AG09309 (cell line): ENCODE measurements at places on chromosomes 5 and 9.

GRCh38 chr9:128161215-128161902 is 1.3 kb downstream of the BBLN start:
- no peak for DNase-seq

- DNase-seq: no peak
Observed at GRCh38 chr9:117092582-117092981, 322.3 kb downstream of the ASTN2 start.

DNA sequence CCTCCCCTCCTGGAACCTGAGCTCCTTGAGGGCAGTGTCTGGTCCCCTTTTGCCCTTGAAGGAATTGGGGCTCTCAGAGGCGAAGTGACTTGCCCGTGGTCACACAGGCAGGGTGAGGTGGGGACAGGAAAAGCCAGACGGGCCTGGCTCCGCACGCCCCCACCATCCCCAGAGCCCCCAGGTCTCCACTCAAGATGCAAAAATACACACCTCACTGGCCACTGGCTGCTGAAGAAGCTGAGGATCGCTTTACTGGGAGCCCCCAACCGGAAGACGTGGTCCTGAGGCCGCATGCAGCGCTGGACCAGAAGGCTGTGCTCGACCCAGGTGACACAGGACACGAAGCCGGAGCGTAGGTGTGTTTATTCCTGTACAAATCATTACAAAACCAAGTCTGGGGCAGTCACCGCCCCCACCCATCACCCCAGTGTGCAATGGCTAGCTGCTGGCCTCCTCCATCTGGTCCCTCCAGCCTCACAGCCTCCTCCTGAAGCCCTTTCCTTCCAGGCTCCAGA is 7.6 kb upstream of the AK1 start:
- no peak for DNase-seq

GRCh38 chr9:122498883-122499288 is 11.7 kb upstream of the OR1J2 start:
- peak; percentile 40 for DNase-seq

DNA sequence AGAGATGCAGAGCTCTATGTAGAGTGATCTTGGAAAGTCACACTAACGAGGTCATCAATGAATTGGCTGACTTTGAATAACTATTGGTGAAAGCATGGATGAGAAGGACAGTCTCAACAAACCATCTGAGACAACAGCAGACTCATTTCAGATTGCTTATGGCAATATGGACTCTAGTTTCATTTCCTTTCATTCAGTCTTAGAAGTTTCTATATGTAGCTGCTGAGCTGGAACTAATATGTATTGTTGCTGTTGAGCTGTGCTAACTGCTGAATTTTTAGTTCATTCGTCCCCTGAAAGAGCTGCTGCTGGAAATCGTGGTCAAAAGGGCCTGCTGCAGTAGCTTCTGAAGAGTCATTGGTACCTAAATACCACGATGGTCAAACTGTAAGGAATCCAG is 31.3 kb downstream of the TNFSF15 start:
- DNase-seq: no peak

DNA sequence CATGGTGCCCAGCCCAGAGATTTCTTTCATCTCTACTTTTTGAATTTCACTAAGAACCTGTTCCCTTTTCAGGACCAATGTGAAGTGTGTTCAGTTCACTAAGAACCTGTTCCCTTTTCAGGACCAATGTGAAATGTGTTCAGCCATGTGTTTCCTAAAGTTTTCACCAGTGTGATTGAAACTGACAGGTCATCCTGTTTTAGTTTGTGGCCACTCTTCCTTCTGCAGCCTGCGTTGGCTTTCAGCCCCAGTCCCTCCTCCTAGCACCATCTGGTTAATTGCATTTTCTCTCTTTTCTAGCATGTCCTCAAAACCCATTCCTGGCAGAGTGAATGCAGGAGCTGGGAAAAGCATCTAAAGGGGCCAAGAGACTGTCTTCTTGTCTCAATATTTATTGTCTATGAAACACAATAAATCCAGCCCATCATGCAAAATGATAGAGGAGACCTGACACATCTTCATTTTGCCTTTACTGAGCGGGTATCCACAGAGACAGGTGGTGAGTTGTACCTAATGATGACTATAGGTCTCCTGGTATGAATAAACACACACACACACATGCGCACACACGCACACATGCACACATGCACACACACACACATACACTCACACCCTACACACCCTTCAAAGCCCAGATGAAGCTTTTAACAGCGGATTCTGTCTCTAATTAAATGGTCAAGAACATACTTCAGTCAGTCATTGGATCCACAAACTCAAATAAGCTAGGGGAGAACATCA is 6.1 kb upstream of the PANK3 start:
- no peak for DNase-seq

DNA sequence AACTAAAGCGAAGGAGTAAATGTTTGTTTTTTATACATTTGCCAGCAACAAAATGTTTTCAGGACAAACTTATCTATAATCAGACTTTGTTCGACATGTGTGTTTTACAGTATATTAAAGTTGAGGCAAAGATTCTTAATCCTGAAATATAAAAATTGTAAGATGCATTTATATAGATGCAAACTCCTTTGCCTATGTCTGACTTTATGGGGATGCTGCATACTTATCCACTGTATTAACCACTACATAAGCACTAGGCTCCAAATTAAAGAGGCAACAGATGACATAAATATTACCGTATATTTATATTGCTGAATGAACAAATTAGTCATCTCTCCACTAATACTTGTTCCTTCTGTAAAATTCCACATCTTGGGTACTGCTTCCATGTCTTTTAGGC is 882.7 kb upstream of the ARRDC3 start:
- DNase-seq: no peak

GRCh38 chr5:42894057-42894456 is 82.4 kb upstream of the SELENOP start:
- no peak for DNase-seq

DNA sequence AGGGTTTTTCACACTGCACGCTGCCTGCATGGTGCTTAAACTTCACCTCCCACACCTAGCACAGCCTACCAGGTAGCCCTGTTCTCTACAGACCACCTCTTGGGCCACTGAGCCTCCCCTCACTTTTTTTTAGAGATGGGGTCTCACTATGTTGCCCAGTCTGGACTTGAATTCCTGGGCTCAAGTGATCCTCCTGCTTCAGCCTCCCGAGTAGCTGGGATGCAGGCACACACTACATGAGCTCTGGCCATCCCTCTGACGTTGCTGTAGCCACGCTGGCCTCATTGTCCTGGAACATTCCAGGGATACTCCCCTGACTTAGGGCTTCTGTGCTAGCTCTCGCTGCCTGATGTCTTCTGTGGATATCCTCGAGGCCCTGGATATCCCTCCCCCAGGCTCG is 7.2 kb upstream of the CACFD1 start:
- no peak for DNase-seq

GRCh38 chr5:65066387-65067146 is 297.8 kb downstream of the CWC27 start:
- no peak for DNase-seq

- no peak for DNase-seq
Observed at GRCh38 chr9:137029058-137029936, 1.3 kb upstream of the ABCA2 start.

- DNase-seq: no peak
Observed at GRCh38 chr9:33364127-33364526, 38.2 kb downstream of the AQP7 start.

- peak; percentile 51 for DNase-seq
Observed at GRCh38 chr5:76742583-76742982, 26.7 kb downstream of the F2R start.

GRCh38 chr5:87099291-87099839 is 168.3 kb upstream of the RASA1 start:
- DNase-seq: no peak

DNA sequence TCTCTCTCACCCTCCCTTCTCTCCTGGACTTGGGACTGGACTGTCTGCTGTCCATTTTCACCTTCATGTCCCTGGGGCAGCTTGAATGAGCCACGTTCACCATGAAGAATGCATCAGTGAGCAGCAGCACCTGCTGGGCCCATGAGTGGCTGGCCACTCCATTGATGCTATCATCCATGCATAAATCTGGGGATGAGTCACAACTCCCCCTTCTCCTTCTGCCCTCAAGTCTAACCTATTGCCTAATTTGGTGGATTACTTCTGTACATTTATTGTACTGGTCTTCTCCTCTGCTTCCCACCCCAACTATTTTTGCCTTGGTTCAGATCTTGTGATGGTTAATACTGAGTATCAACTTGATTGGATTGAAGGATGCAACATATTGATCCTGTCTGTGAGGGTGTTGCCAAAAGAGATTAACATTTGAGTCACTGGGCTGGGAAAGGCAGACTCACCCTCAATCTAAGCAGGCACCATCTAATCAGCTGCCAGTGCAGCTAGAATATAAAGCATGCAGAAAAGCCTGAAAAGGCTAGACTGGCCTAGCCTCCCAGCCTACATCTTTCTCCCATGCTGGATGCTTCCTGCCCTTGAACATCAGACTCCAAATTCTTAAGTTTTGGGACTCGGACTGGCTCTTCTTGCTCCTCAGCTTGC is 46.7 kb downstream of the GDNF start:
- no peak for DNase-seq

DNA sequence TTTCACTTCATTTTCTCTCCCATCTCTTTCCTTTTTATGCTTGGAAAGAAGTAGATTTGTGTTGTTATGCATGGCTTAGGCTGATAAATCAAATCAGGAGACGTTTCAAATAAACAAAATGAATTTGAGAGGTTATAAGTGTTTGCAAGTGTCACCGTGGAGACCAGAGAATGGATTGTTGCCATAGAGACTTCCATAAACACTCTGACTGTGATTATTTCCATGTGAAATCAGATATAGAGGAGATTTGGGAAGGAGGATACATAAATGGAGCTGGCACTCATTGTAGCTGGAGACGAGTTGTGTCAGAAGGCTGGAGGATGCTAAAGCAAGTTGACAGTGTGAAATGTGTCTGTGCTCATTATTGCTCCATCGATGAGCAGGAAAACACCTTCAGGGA is 84.2 kb upstream of the PCSK1 start:
- DNase-seq: no peak

- no peak for DNase-seq
Observed at GRCh38 chr5:133202066-133202665, 150.4 kb downstream of the HSPA4 start.

- no peak for DNase-seq
Observed at GRCh38 chr5:5040712-5041111, 99.4 kb upstream of the ADAMTS16 start.

- peak; percentile 18 for DNase-seq
Observed at GRCh38 chr5:138466900-138467710, 1.8 kb downstream of the EGR1 start.

- no peak for DNase-seq
Observed at GRCh38 chr5:125913200-125913599, 510.0 kb upstream of the GRAMD2B start.

DNA sequence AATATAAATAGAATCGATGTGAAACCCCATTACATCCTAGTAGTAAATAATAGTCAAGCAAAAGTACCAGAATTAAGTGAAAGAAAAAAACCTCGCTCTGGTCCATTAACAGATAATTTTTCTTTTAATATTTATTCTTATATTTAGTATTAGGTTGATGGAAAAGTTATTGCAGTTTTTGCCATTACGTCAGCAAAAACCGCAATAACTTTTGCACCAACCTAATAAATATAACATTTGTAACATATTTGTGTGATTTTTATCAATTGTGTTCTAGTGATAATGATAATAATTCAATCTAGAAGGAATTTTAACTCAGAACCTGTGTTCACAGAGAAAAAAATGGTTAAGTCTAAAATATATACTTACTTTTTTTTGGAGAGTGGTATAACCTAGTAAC is 16.1 kb downstream of the RORB start:
- no peak for DNase-seq

DNA sequence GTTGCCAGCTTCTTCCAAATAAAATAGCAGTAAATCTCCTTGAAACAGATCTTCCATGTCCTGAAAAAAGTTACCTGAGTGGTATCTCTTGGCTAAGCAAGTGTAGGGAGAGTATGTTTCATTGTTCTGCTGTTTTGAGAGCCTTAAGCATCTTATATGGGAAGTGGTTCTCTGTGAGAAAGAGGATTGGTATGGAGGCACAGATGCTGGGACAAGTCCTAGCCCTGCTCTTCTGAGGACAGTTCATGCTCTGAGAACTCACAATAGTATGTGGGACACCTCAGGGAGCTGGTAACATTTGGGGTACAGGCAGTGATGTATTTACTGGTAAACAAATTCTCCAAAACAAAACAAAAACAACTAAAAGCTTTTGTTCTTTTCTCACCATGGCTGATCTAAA is 2.0 kb downstream of the PPP3R2 start:
- DNase-seq: no peak

- DNase-seq: no peak
Observed at GRCh38 chr9:101594796-101595195, at the start of gene PPP3R2. PPP3R2 (minus strand) TSS chr9:101594969; CDS start chr9:101594921, 48 bp downstream.

- DNase-seq: no peak
Observed at GRCh38 chr5:59637884-59638580, 255.5 kb downstream of the PDE4D start.

DNA sequence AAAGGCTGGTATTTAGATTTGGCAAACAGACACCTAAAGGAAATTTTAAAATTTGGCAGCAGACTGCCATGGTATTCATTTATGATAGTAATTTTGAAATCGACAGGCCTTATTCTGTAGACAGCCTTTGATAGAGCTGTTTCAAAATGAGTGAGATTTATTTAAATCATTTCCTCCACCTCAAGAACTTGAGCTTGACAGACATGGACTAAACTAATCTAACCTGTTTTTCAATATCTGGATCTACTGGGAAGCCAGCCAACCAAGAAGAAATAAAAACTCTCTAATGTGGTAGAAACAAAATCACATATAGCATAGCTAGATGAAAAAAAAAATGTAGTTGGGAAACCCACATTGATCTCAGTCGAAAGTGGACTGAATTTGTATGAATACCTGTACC is 56.9 kb upstream of the RASA1 start:
- DNase-seq: no peak

DNA sequence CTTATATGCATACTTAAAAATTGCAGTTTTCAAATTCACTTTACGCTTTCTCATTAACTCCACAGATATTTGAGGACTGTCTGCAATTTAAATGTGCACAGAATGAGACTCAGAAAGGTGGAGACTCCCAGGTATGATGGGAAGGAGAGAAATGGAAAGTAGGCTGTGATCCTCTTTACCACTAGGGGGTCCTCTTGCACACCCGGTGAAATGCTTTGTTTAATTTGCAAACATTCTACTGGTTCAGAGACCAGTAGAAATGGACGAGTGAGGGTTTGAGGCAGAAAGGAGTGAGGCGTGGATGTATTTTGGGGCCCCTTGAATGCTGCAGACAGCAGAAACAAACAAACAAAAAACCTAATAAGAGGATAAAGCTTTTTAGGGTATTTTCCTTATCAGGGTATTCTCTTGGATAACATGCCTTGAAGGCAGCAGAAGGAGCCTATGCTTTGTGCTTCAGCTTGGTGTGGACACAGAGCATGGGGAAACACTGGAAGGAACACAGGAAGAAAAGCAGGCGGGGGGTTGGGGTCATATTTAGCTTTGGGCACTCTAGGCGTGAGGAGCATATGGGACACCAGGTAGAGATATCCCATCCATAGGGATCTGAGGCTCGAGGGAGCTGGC is 410.1 kb downstream of the DMRT2 start:
- no peak for DNase-seq

- peak; percentile 96 for DNase-seq
Observed at GRCh38 chr9:33165263-33166151, 1.6 kb downstream of the B4GALT1 start.
